ENCODE measurements at places on chromosomes 13 and 19. TPM values are rescaled to one million over a fixed set of nuclear protein-coding genes. Genes with fewer than 3 reads are reported as not detected.

The SMIM44 gene
- not detected for total RNA-seq

The PRSS57 gene
- not detected for total RNA-seq

The EBPL gene
- 40.7 TPM for total RNA-seq

GRCh38 chr19:41395355-41395754 lies 1.8 kb downstream of the EXOSC5 start:
- H3K4me1 ChIP-seq, result peaks cover 27% of the 10 kb centered on the region
- H3K36me3 ChIP-seq, result peaks cover 15% of the 10 kb centered on the region
- H3K27ac ChIP-seq, result peak overlapping the region; percentile 2
- H3K27me3 ChIP-seq, result no peaks in the 10 kb centered on the region
- DNase-seq, result no peak

- no peaks in the 10 kb centered on the region for H3K36me3 ChIP-seq
- H3K4me1 ChIP-seq, result no peaks in the 10 kb centered on the region
- DNase-seq, result no peak
- H3K4me3 ChIP-seq, result no peak overlapping the region
- peaks cover 3% of the 10 kb centered on the region for H3K27me3 ChIP-seq
- H3K27ac ChIP-seq, result no peak overlapping the region
Observed at GRCh38 chr13:60327511-60327910, 69.5 kb upstream of the TDRD3 start.

- H3K36me3 ChIP-seq, result peaks cover 5% of the 10 kb centered on the region
- peaks cover 4% of the 10 kb centered on the region for H3K4me1 ChIP-seq
- DNase-seq, result no peak
- H3K4me3 ChIP-seq, result no peak overlapping the region
- H3K27ac ChIP-seq, result no peak overlapping the region
Observed at GRCh38 chr13:111337206-111337605, 16.8 kb downstream of the TEX29 start.
